GM23338 (cell line): ENCODE measurements at places on chromosomes 16 and 17. TPM values are rescaled to one million over a fixed set of nuclear protein-coding genes. Genes with fewer than 3 reads are reported as not detected.

The C1QL1 gene
- total RNA-seq = 4.9 and 14.4 TPM in 2 replicates

- DNase-seq = no peak
- no peak overlapping the region for H3K27ac ChIP-seq
- no peaks in the 10 kb centered on the region for H3K27me3 ChIP-seq
- H3K4me1 ChIP-seq = no peaks in the 10 kb centered on the region
Observed at GRCh38 chr16:72142476-72142875, 29.5 kb downstream of the PMFBP1 start.

The SSTR5 gene
- total RNA-seq = 1.0 TPM in 1 of 2 replicates, not detected in the other

GRCh38 chr17:40622509-40622928 is 25.1 kb downstream of the SMARCE1 start:
- H3K4me3 ChIP-seq = no peak overlapping the region
- DNase-seq = no peak
- H3K4me1 ChIP-seq = peaks cover 14% of the 10 kb centered on the region
- H3K27me3 ChIP-seq = no peaks in the 10 kb centered on the region
- H3K27ac ChIP-seq = no peak overlapping the region
- H3K36me3 ChIP-seq = no peaks in the 10 kb centered on the region
